Stimulated activated CD4-positive, alpha-beta T cell treated with anti-CD3 and anti-CD28 coated beads, Interleukin-2, amount 100 ng/mL, for 24 hours (primary cell): ENCODE measurements at places on chromosomes 11 and 22.

DNA sequence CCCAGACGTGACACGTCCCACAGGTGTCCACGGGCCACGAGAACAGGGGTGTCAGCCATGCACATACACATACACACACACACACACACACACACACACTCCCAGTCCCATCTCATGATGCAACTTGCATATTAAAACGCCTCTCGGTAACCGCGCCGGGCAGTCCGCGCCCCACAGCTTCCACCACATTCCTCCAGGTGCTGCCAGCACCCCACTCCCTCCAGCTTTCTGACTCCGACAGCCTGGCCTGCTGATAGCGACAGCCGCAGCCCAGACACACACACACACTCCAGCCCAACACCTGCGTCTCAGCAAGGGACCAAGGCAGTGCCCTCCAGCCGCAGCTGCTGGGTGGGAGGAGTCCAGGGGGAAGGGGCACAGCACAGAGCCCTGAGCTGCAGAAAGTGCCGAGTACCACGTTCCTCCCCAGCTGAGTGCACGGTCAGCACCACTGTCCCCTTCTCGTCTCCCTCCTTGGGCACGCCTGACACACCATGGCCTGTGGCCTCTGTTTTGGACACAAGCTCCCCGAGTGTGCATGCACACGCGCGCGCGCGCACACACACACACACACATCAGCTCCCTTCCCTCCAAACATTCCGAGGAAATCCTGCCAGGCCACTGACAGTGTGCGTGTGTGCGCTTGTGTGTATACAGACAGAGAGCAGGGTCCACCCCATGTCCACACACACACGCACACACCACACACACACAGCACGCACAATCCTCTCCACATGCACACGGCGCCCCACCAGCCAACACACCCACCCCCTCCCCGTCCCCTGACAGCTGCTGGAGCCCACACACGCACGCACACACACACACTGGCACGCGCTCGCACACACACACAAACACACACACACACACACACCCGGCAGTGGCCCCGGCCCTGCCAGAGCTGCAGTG lies 1.2 kb downstream of the ELFN2 start:
- DNase-seq: no peak

DNA sequence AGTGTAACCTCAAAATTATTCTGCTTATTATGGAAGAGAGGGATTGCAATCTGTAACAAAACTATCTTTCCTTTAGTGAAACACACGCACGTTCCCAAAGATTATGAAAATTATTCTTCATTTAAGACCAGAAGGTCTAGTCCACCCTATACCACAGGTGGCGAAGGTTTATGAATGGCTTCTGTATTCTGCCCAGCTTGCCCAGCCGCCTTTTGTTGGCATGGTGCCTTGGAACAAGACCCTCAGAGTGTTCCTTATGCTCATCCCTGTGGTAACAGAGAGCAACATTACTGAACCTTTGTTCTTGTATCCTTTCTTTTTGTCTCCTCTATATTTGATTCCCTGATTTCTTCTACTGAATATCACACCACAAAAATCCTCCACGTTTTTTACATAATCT lies 116.4 kb downstream of the FAR1 start:
- no peak for DNase-seq

DNA sequence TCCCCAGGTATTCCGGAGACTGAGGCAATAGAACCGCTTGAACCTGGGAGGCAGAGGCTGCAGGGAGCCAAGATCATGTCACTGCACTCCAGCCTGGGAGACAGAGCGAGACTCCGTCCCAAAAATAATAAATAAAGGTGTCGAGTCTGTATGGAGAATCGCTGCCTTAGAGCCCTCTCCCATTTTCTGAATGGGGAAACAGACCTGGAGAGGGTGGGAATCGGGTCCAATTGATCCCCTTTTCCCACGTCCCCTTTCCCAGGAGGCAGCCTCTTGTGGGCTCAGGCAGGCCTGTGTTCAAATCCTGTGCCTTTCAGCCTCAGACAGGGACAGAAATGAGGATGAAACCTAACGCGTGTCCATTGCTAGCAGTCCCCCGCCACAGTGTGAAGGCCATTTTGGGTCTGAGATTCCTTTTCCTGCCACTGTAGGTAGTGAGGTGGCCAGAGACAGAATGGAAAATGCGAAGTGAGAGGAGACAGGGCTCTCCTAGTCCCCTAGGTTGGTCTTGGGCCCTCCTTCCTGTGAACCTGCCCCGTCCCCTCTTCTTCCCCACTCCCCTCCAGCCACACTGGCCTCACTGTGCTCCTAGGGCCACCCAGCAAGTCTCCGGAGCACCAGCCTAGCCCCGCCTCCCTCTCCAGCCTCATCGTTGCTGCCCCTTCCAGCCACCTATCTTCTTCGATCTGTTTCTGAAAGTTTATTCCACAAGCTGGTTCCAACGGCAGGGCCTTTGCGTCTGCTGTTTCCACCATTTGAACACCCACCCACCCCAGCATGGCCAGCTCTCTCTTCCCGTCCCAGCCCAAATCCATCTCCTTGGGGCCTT lies 2.7 kb upstream of the POLDIP3 start:
- DNase-seq: no peak

DNA sequence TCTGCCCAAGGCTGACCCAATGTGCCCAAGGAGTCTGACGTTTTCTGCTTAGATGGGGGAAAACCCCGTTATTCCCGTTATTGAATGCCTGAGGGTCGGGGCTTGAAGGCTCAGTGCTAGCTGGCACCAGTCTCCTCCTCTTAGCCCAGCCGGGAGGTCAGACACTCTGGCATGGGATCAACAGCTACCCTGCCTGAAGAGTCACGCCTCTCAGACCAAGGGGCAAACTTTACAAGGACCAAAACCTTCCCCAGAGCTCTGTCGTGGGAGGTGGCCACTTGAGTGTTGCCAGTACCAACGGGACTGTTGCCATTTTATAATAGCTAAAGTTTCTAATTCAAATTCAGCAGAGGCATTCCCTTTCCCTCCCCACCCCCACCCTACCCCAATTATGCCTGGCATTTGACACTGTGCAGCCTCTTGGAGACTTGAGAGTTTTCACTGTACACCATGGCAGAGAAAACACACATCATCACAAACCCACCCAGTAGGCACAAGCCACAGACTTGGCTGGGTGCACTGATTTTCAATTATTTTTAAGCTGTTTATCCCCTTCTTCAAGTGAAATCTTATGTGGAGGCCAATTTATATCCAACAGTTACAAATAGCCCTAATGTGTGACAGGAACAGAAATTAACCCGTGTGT lies 137.5 kb upstream of the SYT13 start:
- no peak for DNase-seq

- DNase-seq: no peak
These were observed 55.6 kb upstream of the SPTBN2 start for GRCh38 chr11:66784575-66784974.

- DNase-seq: no peak
These were observed 58.5 kb upstream of the SESN3 start for GRCh38 chr11:95289378-95290101.

DNA sequence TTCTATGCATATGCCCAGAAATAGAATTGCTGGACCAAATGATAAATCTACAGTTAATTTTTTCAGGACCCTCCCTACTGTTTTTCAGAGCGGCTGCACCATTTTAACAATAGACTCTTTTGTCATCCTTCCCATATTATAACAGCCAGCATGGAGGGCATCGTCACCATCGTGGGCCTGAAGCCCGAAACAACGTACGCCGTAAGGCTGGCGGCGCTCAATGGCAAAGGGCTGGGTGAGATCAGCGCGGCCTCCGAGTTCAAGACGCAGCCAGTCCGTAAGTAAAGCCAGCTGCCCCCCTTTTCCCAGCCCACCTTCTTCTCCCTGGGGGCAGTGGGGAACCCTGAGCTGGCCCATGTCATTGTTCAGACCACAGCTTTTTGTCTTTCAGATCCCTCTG lies 79.5 kb upstream of the TTC12 start:
- DNase-seq: no peak

DNA sequence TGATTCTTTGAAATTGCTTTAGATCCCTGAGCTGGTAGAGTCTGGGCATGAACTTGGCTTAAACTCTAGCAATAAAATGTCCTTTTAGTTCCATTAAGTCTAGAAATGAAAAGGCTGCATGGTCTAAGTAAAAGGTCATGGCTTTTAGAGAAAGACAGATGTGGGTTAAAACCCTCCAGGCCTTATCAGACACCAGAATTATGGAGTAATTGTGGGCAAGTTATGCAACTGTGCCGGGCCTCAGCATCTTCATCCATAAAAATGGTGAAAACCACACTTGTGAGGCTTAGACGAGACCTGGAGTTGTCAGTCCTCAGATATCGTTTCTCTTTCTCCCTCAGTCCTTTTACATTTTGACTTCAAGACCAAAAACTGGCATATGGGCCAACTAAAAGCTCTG lies 597.9 kb upstream of the KIRREL3 start:
- DNase-seq: no peak

DNA sequence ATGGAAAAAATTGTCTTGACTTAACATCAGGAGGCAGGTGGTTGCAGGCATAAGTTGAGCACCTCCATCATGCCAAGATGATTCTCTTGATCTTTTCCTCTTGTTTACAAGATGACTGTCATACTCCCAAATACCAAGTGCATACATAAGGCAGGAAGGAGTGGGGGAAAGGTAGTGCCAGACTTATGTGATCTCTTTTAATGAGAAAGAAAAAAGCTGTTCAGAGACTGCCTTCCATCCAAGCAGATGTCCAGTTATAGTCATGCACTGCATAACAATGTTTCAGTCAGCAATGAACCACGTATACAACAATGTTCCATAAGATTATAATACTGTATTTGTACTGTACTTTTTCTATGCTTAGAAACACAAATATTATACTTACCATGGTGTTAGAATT lies 135.7 kb downstream of the EHF start:
- DNase-seq: no peak

- no peak for DNase-seq
These were observed 55.8 kb downstream of the CABIN1 start for GRCh38 chr22:24066865-24067264.

DNA sequence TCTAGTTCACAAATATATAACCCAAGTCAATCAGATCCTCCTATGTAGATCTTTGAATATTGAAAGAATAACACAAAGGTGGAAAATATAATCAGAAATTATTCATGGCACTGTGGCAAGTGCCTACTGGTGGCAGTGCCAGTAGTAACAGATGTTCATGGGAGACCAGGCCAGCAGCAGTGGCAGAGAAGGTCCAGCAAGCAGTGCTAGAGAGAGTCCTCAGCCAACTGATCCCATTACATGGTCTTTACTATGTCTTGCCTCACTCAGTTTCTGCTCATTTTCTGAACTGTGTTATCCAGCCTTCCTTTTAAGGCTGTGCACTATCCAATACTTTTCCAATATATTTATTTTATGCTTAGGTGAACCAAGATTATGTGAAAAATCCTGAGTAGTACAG lies 124.9 kb downstream of the MRTFA start:
- DNase-seq: no peak

DNA sequence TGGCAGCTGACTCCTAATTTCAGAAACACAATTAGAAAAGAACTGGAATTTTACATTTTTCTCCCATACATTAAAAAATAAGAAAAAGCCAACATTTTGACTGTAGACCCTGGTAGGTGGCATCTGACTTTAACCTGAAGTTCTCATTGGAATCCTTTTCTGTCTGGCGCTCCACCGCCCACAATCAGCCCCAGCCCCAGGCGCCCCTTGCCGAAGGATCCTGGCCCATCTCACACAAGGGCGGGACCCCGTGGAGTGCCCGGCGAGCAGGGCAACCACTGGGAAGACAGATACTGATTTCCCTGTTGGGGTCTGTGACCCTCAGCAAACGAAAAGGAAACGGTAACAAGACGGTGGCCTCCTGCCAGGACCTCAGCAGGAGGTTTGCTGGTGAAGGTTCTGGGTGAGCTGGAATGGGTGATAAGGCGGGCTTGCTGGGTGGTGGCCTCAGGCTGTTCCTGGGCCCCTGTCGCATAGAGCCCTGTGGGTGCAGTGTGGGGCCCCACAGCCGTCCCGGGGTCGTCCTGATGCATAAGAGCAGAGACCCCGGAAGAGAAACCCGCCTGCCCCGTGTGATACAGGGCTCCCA lies 15.7 kb downstream of the TSPO start:
- no peak for DNase-seq

- DNase-seq: no peak
These were observed 175.9 kb downstream of the NTM start for GRCh38 chr11:131546218-131546895.

DNA sequence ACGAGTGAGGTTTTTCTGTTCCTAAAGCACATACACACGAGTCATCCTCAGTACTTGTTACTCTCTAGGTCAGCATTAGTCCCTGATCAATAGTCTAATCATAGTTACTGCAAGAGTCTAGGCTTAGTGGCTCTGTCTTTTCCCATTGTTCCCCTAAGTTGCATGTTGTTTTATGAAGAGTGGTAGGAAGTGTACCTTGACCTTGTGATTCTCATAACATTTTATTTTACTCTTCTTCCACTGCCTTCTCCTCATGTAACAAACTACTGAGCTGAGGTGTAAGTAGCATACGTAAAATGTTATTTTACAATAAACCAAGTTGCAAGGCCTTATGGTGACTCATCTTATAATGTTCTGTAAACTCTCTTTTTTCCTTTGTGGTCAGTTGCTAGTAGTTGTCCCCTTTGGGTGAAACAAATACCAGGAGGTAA lies 15.0 kb downstream of the METTL15 start:
- no peak for DNase-seq

GRCh38 chr11:70490208-70490607 lies 91.9 kb downstream of the CTTN start:
- no peak for DNase-seq

DNA sequence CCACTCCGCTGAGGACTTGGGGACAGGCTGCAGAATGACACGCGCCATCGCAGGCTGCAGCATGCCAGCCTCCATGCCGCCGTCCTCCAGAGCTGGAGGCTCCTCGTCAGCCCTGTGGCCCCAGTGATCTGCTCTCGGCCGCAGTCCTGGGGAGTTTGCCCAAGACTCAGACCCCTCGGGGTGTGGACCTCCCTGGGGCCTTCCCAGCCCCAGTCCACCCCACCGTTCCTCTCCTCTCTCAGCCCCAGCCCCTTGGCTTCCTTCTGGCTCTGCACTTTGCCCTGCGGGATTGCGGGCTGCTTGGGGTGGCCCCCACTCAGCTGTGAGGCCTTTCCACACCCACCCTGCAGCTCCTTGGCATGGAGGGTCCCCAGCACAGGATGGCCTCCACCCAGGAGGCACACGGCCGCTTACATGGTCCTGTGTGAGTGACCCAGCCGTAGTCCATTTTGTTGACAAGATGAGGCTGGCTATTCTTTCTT lies 414.9 kb downstream of the TBC1D22A start:
- DNase-seq: no peak

GRCh38 chr11:39971938-39972337 lies 1487.5 kb downstream of the LRRC4C start:
- no peak for DNase-seq
